ENCODE measurements at places on chromosomes 4 and X.
A peak's percentile ranks its signal among the peaks of the same experiment; 100 is the strongest.

DNA sequence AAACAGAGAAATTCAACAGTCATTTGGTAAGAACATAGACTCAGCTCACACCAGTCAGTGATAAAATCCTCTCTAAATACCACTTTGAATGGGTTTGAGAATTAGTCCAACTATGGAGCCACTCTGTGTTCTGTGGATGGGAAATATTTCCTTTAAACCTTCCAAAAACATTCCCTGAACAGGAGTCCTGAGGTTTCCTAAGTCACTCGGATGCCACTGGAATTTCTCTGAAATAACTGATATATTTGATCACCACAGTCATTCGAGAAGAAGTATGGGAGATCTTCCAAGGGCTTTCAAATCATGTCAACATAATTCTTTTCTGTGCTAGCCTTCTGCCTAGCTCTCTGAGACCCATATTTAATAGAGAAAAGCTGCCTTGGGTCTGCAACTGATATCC, 958.6 kb downstream of the STIM2 start:
- no peak for DNase-seq

- no peak for DNase-seq
Measured at GRCh38 chrX:71637253-71637618, 18.9 kb upstream of the CXCR3 start.

DNA sequence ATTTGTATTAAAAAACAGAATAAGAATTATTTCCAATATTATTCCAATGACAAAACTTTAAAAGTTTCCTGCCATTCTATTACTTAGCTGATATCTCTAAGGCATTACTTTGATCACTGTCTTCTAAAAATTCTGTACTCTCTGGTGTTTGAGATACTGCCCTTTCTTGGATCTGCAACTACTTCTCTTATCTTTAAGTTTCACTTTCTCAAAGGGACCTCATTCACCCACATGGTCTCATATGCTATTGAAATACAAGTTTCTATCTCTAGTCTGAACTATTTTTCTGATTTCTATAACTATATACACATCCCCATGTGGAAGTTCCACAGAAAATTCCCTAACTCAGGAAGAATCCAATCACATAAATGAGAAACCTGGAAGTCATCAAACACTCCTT, 22.2 kb downstream of the TMPRSS11E start:
- DNase-seq = no peak

GRCh38 chrX:131812847-131813825, 210.0 kb upstream of the STK26 start:
- peak; percentile 41 for DNase-seq

- DNase-seq = no peak
Measured at GRCh38 chrX:134469486-134469885, 9.5 kb downstream of the HPRT1 start.

DNA sequence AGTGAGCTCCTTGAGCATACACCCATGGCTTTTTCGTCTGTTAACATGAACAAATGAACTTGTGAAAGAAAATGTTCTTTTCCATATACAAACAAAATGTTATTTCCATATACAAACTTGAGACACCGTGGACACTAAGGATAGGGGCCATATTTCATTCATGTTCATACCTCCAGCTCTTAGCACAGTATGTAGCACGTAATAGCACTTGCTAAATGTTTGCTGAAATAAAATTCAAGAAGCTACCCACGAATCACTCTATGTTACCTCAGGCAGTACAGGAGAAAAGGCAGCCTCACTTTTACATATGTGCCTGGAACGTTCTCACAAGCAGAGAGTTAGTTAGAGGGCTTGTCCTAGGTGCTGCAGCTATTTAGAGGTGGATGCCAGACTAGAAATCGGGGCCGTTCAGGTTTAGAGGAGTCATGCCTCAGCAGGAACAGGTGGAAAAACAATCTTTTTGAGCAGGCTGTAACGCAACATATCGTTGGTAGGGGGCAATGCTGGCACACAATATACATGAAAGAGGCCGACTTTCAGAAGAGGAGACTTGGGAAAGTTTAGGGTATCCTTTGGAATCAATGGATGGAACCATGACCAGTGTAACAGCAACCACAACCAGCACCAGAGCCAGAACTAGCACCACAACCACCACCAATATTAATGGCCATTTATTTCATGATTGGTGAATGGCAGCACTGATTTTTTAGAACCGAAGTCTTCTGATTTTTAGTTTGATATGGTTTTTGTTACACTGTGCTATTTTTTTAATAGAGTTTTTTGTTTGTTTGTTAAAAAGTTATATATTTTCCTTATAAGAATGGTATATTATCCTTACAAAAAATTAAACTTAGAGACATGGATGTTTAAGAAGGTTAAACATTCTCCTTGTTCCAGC, 14.8 kb upstream of the PAQR3 start:
- no peak for DNase-seq

DNA sequence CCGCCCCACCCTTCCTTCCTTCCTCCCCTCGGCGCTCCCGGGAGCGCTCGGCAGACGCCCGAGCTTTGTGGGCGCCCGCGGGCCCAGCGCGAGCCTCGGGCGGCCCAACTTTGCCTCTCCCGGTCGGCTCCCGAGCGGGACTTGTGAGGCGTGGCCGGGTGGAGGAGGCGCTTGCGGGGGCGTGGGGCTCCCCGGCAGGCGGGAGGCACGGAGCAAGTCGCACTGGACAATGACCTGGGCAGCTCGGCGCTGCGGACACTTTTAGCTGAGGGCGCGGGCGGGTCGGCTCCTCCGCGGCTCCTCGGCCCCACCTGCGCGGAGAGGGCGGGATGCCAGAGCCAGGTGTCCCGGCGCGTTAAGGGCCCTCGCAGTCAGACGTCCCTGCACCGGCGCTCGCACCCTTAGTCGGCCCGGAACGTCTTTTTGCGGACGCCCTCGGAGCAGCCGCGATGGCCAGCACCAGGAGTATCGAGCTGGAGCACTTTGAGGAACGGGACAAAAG, 385 bp downstream of the DCLK2 start:
- DNase-seq = no peak

DNA sequence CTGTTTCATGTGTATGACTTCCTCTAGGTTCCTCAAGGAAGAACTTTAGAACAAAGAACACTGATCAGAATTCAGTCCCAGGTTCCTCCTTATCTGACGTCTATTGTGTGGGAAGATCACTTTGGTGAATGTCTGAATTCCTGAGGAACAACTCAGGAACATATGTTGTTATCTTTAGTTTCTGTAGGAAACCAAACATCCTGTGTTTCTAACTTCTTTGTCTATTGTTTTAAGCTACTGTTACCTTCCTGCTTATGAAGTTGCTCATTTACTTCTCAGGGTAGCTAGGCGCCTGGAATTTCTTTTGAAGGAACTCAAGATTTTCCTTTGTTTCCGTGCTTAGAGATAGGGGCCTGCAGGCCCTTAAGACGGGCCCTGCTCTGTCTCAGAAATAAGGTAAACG, 46.2 kb downstream of the MAGEB5 start:
- DNase-seq = no peak

DNA sequence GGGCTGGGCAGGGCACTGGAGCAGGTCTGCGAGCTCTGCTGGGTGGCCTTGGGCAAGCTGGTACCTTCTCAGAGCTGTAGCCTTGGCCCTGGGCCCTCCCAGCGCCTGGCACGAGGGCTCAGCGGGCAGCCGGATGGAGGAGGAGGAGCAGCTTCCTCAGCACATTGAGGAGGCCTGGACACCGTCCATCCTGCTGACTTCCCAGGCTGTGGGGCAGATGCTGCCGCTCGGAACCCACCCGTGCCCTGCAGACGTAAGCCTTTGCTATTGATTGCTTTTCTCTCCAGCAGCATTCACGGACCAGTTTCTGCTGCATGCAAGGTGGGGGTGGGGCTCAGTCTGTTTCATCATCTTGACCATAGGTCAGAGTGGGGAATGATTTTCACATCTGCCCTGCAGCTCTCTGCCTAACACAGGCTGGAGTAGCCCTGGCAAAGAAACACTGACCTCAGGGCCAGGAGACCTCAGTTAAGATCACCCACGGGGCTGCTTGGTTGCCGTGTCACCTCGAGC, 80.7 kb upstream of the PSAPL1 start:
- DNase-seq = no peak

DNA sequence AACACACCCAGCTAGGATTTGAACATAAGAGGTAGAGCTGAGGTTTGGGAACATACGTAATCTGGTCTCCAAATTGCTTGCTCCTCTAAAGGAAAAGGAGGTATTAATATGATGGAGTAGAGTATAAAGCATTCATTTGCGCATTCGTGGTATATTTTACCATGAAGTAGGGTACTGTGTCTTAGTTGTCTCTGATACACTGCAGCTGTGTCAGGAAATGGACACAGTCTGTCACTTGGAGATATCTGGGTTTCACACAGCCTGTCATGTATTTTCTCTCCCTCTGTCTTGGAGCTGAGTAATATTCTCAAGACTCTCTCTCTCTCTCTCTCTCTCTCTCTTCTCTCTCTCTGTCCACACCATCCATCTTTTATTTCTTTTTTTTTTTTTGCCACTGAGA, 274.8 kb upstream of the UGT8 start:
- DNase-seq = no peak

- DNase-seq = no peak
Measured at GRCh38 chr4:51843309-51844152, 578 bp downstream of the DCUN1D4 start.

- no peak for DNase-seq
Measured at GRCh38 chr4:165751882-165752281, 121.2 kb upstream of the TLL1 start.

- no peak for DNase-seq
Measured at GRCh38 chr4:3799496-3799895, 33.3 kb downstream of the ADRA2C start.

DNA sequence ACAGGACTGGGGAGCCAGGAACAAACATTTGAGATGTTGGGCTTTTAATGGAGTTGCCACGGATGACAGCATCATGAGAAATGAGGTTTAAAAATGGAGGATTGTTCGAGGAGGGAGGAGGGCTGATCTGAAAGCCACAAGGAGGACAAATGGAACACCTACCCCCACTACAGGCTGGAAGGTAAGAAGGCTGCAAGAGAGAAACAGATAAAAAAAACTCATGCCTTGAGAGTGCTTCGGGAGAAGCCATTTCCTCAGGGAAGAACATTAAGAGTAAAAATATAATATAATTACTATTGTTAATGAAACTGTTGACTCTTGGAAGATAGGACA, 119.5 kb upstream of the MAP9 start:
- DNase-seq = no peak

GRCh38 chr4:110130576-110131358, 67.6 kb downstream of the ELOVL6 start:
- no peak for DNase-seq

GRCh38 chr4:156999175-156999517, 27.5 kb upstream of the PDGFC start:
- no peak for DNase-seq

GRCh38 chr4:9691238-9692065, 90.0 kb upstream of the DRD5 start:
- DNase-seq = peak; percentile 78

GRCh38 chr4:182968917-182969650, 51.9 kb upstream of the DCTD start:
- no peak for DNase-seq

- DNase-seq = no peak
Measured at GRCh38 chr4:152735396-152735859, 44.1 kb downstream of the TIGD4 start.

- DNase-seq = no peak
Measured at GRCh38 chr4:8534129-8534528, 46.1 kb upstream of the GPR78 start.

- no peak for DNase-seq
Measured at GRCh38 chrX:110004215-110004614, 1.3 kb downstream of the TMEM164 start.

GRCh38 chr4:53537606-53538005, 53.7 kb downstream of the LNX1 start:
- no peak for DNase-seq

GRCh38 chrX:140701480-140701879, 8.1 kb upstream of the LINC00632 start:
- DNase-seq = no peak

DNA sequence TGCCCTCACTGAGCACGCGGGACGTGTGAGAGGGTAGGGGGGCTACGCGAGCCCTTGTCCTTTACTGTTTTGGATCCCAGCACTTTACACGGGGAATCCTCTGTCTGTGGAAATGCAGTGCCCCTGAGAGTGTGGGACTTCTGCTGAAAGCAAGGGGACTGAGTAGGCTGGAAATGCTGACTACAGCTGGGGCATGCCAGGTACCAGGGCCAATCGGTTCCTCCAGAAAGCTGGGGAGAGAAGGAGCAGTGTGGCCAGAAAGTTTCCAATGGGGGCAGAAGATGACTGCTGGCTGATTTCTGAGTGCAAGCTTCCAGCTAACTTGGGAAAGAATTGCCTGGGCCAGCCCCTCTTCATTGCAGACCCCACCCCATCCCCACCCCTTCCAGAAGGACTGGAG, 1.5 kb downstream of the NHSL2 start:
- DNase-seq = no peak

DNA sequence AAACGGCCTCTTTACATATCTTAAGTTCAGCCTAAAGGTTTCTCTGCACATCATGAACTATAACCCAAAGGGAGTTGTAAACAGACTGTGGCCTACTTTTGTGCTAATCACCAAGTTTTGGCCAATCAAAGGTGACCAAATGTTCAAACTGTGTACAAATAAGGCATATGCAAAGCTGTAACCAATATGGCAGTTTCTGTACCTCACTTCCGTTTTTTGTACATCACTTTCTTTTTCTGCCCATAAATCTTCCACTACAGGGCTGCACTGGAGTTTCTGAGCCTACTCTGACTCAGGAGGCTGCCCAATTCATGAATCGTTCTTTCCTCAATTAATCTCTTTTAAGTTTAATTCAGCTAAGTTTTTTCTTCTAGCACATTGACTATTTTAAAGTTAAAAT, 318.7 kb downstream of the SLC7A11 start:
- DNase-seq = no peak

GRCh38 chrX:103175944-103176753, 38.8 kb upstream of the BEX4 start:
- DNase-seq = no peak

DNA sequence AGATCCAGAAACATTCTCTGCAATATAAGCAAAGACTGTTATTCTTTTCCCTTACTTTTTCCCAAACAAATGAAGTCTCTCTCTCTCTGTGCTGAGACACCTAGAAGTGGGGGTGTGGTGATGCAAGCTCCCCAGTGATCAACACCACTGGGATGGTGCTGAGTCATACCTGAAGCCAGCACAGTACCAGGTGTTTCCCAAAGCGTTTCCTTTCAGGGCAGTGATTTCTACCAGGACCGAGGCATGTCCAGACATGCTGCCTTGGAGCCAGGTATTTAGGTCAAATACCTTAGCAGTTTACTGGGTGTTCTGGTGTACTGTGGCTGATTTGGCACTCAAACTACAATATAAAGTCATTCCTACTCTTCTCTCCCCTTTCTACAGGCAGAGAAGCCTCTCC, 726.5 kb downstream of the FAM133A start:
- no peak for DNase-seq

DNA sequence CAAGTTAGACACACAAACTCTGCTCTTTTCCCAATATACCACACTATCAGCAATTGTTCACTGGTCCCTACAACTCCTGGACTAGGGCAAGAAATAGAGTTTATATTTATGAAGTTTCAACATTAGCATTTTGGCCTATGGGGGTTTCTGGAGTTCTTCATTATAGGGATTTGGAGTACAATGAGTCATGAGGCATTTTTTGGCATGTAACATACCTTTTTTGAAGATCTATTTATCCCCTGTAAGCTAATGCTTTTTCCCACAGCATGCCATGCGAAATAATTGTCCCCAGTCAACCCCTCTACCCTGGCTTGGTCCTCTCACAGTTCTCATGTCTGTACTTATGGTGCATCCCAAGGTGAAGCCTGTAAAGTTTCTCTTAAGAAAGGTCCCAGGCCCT, 36.7 kb upstream of the EDA2R start:
- DNase-seq = no peak

Data from stimulated activated CD4-positive, alpha-beta T cell treated with anti-CD3 and anti-CD28 coated beads, Interleukin-1b, Interleukin-23, amount 100 ng/mL, for 1 hour (primary cell).